ENCODE measurements at places on chromosomes 11 and 22.

DNA sequence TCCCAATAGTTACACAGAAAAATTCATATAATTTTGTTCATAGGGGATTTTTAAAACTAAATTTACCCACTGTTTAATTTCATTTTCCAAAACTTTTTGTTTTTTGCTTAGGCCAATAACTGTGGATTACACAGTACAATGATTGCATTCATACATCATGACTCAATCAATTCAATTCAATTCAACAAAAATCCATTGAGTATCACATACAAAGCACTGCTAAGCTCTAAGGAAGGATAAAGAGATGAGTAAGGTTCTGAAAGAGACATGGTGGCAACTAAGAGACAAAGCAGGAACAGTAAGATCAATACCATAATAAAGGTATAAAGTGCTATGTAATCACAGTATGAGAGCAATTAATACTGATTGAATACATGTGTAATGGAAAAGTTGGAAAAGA, 9.4 kb upstream of the LAYN start:
- DNase-seq, result no peak

DNA sequence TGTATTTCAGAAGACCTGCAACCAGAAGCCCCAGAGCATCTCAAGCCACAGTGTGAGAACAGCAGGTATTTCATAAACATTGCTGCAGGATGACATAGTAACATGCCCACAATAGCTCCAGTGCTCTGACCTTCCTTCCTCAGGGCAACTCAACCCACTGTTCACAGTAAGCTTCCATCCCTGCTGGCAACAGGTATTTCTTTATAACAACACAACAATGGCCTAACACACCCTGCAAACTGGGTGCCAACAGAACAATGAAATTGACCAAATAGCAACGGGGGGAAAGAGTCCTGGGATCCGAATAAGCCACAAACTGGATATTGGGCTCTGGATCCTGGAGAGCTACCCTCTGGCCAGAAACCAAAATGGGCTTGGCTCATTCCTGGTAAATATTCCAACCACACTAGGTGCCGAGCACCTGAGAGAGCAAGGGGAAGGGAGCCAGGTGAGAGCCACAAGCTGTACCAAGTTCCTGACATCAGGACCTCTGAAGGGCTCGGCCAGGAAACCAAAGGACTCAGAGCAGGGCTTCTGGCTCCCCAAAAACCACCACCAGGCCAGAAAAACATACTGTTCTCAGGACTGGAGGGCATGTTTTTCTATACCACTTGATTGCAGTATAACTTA, 99.5 kb downstream of the MICAL3 start:
- DNase-seq, result no peak

- no peak for DNase-seq
Observed at GRCh38 chr11:57279116-57279515, 42.1 kb upstream of the APLNR start.

DNA sequence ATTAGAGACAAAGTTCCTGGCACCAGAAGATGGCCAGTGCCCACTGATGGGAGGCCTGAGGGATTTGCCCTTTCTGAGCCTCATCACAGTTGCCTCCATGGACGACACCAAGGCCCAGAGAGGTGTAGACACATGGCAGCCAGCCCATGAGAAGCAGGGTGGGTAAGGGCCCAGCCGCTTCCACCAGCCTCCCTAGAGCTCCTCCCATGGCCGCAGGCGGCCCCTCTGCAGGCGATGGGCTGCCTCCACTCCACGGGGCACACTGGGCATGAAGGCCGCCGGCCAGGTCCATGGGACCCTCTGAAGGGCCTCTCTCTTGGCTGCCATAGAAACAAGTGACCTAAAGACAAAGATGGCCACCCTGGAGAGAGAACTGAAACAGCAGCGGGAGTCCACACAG, 14.5 kb downstream of the CCDC157 start:
- no peak for DNase-seq

GRCh38 chr11:16779436-16779835, 41.0 kb downstream of the C11orf58 start:
- DNase-seq, result no peak

DNA sequence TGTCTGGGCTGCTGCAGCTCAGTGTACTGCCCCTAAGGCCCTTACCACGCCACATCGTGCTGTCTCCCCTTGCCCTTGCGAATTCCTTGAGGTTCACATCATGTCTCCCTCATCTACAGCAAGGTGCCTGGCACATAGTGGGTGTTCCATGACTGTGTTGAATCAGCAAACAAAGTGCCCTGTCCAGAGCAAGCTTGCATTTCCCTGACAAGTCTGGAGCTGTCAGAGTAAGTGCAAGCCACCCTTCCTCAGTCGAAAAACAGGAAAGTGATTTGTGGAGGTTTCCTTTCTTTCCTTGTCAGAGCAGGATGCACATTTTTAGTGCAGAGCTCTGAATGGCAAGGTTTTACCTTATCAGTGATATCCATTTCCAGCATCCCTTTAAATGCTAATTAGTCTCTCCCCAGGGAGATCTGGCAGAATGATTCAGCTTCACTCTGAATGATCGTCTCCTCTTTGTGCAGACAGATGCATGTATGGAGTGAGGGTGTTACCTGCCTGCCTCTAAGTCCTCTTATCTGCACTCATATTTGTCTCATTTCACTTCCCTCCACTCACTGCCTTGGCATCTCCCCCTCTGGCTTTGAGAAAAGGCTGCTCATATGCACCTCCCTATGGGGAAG, 331.2 kb downstream of the TMEM135 start:
- peak; percentile 60 for DNase-seq

DNA sequence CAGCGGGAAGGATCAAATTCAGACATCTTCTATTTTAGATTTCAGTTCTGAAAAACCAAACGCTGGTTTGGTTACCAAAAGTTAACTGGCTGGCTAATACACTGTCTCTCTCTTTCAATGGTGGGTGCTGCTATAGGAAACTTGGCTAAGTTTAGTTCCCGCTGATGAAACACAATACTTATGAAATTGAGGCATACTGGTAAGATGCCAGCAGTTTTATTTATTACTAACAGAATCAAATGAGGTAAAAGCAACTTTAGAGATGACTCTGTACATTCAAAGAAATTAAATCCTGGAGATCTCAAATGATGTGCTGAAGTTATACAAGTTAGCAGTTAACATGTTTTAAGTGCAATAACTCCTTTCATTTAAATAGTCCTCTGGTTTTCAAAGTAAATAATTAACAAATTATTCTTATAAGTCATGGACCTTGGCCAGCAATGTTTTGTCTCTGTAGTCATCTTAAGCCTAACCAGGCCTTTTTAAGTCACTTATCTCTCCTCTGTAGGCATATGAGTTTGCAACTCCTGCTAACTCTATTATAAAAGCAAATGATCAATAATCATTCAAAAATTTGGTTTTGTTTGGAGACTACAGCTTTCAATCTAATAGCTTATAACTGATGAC, 54.8 kb downstream of the PAK1 start:
- no peak for DNase-seq

DNA sequence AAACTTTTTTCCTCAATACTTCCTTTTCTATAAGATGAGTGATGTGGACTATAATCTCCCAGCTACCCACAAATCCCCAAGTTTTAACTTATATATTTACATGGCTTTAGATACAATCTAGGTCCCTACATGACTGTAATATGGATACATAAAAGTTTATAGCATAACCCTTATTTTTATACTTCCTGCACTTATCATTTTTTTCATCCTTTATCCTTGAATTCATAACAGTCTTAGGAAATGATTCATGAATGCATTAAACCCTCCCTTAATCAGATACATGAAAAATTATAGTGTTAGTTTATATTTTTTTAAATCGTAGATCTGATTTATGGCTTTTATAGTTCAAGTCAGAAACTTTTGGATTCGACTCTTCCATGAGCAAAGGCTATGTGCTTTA, 195.8 kb downstream of the MAML2 start:
- no peak for DNase-seq

DNA sequence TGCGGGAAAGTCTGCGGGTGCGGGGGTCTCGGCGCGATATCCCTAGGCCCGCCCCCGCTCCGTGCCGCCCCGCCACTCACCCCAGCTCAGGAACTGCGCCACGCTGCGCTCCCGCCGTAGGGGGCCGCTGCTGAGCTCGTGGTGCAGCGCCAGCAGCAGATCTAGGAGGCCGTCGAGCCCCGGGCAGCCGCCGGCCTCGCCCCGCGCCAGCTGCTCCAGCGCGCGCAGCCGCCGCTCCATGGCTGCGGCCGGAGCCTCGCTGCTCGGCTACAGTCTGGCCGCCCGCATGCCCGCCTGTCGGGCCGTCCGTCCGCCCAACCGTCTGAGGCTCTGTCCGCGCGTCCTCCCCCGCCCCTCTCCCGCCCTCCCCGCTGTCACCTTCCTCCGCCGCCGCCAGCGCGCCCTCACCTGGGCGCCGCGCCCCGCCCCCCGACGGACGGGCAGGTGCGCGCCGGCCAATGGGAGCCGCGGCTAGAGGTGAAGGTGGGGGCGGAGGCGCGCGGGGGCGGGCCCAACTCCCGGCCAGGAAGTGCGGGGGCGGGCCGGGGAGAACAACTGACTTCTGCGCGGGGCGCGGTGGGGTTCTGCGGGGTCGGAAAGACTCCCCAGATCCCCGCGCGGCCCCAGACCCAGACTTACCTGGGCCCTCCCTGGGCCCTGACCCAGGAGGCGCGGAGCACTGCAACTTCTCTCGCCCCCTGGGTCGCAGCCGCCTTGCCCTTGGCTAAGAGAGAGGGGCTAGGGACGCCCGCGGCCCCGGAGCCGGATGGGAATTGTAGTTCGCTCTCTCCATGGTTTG, at the start of gene CDC42BPG:
Gene CDC42BPG (minus strand): TSS at position 324 of the 799 bp plus-strand sequence. CDS start 84 bp downstream, at position 240.
- no peak for DNase-seq

- no peak for DNase-seq
Observed at GRCh38 chr11:120680322-120680721, 168.8 kb downstream of the GRIK4 start.

- DNase-seq, result peak; percentile 65
Observed at GRCh38 chr11:122853971-122854446, 15.7 kb downstream of the CRTAM start.

DNA sequence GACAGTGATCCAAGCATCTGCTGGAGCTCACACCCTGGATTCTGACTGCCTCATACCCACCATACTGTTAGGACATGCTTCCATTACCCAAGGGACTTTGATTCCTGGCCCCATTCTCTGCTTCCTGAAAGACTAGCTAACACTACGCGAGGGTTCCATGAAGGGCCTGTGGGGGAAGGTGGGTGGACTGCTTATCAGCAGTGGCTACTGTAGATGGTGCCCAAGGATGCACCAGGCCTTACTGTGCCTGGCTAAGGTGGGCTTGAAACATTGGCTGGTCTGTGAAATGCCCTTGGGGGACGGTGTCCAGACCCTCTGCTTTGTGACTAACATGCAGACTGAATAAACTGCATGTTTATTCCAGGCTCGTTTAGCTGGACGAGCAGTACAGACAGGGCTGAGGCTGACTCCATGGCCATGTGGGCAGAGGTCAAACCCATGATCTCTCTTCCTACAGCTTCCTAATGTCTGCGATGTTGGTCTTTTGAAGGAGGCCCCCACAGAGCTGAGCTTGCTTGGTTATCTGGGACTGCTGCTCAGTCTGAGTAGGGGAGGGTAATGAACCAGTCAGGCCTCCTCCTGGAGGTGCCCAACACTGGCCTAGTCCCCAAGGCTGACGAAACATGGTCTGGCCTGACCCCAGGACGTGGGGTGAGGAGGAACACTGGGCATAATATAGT, 48.3 kb upstream of the PHOX2A start:
- DNase-seq, result no peak

GRCh38 chr22:27237080-27237741, 564.3 kb downstream of the MN1 start:
- no peak for DNase-seq

DNA sequence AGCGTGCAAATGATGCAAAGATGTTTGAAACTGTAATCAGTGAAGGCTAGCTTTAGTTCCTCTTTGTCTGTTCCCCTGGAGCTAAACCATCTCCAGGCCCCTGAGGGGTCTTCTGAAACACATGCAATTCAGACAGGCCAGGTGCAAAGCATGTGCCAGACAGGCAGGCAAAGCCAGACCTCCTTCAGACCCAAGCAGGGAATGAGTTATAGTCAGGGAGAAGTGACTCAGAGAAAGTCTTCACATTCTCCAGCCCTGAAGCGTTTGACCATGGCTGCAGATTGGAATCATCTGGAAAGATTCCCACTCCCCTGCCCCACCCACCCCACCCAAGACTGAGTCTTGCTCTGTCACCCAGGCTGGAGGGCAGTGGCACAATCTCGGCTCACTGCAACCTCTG, 187.0 kb upstream of the ISX start:
- DNase-seq, result peak; percentile 44

DNA sequence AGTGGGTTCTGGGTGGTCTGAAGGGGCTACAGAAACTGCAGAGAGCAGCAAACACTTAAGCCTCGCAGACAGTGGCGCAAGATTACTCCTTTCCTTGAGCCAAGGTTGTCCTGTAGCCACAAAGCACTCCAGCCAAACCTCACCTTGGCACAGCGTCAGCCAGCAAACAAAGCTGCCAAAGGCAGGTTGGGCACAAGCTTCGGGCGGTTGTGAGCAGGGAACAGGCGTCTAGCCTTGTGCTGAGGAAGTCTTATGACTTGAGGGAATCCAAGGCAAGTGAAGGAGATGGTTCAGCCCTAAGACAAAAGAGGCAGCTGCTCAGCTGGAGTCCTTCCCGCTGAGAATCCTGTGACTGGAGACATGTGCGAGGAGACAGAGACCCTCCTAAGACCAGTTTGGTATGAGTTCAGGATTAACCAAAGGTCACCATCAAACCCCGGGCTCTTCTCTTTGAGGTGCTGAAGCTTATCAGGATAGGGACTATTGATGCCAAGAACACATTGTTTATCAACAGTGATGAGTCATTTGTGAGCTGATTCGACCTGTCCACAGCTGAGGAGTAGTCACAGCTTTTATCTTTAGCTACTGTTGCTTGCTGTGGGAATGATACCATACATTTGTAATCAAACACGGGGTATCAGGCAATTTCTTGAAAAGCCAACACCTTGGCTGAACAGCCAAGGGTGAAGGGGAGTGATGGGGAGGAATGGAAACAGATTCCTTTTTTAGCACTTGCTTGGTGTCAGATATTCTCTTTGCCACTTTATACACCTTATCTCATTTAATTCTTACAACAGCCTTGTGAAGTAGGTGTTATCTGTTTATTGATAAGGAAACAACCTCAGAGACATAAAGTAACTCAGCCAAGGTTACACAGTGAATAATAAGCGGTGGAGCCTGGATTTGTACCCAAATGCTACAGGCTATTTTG, 4.6 kb downstream of the ADM start:
- peak; percentile 61 for DNase-seq

DNA sequence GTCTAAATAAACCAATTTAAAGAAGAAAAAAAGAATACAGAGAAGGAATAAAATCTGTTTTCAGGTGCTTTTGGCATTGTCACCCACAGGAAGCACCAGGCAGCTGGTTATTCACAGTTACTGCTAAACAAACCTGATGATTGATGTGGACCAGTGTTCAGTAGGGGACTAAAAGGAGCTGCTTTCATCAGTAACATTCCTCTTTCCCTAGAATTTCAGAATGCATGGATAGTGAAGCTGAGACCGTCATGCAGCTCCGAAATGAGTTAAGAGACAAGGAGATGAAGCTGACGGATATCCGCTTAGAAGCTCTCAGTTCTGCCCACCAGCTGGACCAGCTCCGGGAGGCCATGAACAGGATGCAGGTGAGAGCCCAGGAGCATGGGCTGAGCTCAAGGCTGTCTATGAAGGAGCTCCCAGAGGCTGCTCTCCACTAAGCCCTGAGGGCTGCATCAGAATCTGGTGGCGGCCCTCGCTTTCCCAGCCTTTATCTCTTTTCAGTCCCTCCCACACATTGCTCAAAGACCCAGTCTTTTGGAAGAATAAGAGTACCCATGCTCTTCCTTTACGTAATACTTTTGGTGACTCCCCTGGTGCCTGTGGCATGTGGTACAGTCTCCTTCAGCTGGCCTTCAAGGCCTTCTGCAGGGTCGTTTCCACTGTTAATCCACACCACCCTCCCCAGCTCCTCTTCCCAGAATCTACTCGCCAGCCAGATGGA, 69.5 kb downstream of the DBX1 start:
- DNase-seq, result no peak

Measured in astrocyte (in vitro differentiated cells and primary cell).